ENCODE measurements at places on chromosomes 1 and 21.

DNA sequence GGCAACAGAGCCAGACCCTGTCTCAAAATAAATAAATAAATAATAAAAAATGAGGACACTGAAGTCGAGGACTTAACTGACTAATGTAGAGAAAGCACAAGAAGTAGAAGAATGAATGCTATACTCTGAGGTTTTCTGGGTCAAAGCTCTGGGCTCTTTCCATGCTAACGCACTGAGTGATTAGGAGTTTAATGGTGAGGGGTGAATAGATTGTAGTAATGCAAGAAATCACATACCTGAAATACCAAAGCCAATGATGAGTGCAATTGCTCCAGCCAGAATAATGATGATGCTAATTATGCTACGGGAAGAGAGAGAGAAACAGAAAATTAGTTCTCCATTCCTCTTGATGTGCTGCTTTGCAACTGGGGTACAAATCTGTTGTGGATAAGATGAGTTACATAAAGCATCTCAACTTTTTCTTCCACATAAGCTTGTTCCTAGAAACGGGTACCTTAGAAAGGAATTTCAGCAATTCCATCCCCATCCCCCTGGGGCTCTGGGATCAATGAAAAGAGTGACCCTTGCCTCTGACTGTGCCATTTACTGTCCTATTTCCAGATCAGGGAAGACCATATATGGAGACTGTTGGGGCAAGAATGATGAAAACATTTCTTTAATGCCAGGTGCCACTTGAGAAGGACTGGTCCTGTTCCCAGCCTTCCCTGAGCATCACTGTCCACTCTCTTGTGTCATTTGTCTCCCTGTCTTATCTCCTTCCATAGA is 40.7 kb downstream of the VTCN1 start:
- no peak for DNase-seq

GRCh38 chr21:41365377-41366107 is 3.7 kb downstream of the MX2 start:
- no peak for DNase-seq

DNA sequence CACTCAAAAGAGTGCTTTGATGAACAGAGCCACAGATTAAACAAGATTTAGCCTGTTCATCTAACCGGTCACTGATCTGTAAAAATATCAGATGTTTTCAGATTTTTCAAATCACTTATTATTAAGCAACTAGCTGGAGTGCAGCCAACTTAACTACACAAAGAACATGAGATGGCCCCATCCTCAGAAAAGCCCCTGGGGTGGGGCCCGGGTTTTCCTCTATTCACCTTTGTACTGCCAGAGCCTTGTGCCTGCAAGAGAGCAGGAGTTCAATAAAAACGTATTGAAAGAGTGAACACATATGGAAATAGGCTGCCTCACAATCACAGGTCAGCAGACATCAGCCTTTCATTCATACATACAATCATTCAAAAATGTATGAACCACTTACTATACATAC is 516.1 kb downstream of the OMA1 start:
- no peak for DNase-seq

GRCh38 chr21:36828891-36829515 is 130.1 kb downstream of the SIM2 start:
- no peak for DNase-seq

GRCh38 chr1:86339014-86339812 is 56.9 kb downstream of the ODF2L start:
- no peak for DNase-seq

GRCh38 chr1:228798035-228798434 is 62.8 kb downstream of the RHOU start:
- no peak for DNase-seq

DNA sequence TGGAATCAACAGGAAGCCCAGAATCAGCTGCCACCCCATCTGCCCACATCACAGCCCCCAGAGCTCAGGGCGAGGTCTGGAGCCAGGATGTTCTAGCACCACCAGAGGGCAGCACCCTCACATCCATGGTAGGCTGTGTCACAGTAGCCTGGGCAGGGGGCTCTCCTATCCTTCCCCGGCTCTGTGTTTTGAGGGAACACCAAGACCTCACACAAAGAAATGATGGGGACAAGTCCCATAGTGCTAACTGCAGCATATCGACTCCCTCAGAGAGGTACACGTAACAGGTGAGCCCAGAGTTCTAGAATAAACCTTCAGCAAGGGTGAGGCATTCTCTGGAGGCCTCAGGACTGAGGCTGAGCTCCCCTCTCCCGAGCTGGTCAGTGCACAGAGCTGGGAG is 2.3 kb upstream of the KCNC4 start:
- DNase-seq, result peak; percentile 74

DNA sequence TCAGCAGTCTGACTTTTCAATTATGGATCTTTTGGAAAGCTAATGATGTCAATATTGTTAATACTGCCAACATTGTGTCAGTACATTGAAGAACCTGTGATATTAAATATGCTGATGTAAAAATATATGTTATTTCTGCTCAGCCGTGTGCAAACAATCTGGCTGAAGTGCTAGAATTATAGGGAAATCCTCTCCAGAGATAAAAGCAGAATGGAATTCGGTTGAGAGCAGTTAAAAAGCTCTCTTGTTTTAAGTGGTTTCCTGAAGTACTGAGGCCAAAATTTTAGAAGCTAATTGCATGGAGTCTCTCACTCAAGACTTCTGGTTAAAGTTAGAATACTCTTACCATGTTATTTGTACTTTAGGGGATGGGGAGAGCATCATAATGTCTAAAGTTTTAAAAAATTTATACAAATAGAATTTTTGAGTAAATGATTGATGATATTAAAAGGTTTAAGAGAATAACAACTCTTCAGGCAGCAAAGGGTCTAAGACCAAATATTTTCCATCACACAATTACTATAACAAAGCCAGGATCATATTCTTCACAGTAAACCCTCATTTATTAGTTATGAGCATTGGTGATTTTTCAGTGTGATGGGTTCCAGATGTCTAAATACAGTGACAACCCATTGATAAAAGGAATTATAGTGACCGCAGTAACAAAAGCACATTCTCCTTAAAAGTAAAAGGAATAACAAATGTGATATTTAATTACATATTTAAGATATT is 834.2 kb upstream of the CXADR start:
- no peak for DNase-seq

GRCh38 chr1:117030271-117030877 is 28.8 kb downstream of the CD101 start:
- no peak for DNase-seq

DNA sequence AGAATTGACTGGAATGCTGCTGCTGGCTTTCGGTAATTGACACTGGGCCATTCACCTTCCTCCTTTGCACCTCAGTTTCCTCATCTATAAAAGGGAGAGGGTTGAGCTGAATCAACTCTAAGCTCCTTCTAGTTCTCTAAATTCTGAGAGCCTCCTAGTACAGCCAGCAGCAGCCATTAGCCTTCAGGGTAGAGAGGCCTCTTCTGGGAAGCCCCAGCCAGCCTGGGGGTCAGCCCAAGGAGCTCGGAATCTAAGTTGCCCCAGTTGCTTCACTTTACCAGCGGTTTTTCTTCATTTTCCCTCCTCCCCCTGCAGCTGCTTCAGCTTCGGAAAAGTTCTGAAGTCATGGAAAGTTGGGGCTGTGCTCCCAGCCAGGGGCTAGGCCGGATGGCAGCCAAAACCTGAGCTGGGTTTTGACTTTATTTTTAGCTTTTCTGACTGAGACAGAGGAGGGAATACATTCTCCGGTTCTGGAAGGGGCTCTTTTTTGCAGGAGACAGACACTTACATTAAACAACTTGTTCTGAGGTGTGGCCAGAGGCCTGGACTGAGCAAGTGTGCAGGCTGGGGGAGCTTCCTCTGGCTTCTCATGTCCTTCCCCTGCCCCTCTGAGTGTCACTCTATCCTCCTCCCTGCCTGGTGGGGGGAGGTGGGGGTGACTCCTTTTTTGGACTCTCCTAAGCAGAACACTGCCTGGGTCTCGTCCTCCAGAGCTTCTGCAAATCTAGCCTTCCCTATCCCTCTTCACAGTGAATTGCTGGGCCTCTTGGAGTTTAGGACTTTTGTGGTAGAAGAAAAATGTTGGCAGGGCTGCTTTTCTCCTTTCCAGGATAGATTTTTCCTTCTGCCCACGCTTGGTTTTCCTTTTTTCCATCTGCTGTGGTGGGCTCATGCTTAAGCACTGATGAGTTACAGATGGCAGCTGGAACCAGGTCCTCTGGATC is 14.4 kb downstream of the LMNA start:
- DNase-seq, result no peak

GRCh38 chr1:58104960-58105359 is 441.6 kb downstream of the OMA1 start:
- DNase-seq, result no peak

- no peak for DNase-seq
Observed at GRCh38 chr1:22886211-22886610, 86.5 kb downstream of the LACTBL1 start.

GRCh38 chr1:9628541-9629444 is 22.7 kb upstream of the PIK3CD start:
- peak; percentile 57 for DNase-seq
